NCI-H2081 (cell line): ENCODE measurements at places on chromosomes 5 and 9.

GRCh38 chr9:9133526-9133925 lies 1333.9 kb upstream of the DMAC1 start:
- no peak for DNase-seq

- no peak for DNase-seq
Observed at GRCh38 chr5:56608217-56608925, 207.0 kb upstream of the MAP3K1 start.

GRCh38 chr5:128919542-128919941 lies 45.7 kb upstream of the SLC27A6 start:
- DNase-seq: no peak

DNA sequence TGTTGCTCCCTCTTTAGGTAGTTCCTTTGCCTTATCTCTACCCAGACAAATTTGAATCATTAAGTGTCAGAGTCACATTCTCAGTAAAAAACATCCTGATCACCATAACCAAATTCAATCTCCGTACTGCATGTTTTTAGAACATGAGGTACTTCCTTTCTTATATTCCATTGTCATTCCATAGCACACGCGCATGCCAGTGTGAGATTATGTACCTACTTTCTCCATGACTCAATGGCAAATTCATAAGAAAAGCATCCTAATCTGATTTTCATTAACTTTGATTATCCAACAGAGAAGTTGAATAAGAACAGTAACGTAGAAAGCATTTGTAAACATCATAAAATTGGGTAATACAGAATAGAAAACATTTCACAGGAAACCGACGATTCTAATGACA lies 1118.6 kb upstream of the CDH9 start:
- no peak for DNase-seq

- DNase-seq: no peak
Observed at GRCh38 chr5:32261198-32261597, 51.5 kb downstream of the MTMR12 start.

- no peak for DNase-seq
Observed at GRCh38 chr9:2798423-2798822, 45.5 kb downstream of the PUM3 start.

- no peak for DNase-seq
Observed at GRCh38 chr9:94056442-94056974, 27.8 kb upstream of the PTPDC1 start.

DNA sequence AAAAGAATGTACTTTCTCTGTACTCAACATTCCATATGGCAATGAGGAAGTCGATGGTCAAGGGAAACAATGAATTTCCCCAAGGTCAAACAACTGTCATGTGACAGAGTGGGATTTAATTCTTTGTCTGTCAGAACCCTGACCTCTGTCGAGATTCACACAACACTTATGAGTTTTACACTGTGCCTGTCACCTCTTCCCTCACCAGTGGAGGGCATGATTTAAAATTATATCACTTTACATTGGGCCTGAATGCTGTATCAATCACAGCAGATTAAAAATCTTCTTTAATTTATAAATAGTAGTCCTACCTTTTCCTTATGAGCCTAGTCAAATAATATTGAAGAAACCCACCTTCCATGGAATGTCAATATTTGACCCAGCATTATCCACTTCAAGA lies 276.7 kb downstream of the CDH10 start:
- no peak for DNase-seq

GRCh38 chr9:117412841-117413240 lies 2.0 kb downstream of the ASTN2 start:
- no peak for DNase-seq

DNA sequence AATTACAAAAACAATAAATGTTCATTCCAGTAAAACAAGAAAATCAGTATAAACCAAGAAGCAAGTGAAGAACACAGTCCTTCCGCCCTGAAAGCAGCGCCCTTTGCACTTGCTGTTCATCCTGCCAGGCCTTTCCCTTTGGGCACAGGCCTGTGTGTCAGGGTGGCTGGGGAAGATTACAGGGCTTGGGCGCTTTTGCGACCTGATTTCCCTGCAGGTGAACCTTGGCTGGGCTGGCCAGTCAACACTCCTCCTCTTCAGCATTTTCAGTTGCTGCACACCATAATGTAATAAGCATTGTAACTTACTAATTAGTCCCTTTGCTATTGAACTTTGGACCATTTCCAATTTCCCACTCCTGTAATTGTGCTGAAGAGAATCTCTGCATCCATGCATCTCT lies 38.6 kb upstream of the TDRD7 start:
- no peak for DNase-seq

DNA sequence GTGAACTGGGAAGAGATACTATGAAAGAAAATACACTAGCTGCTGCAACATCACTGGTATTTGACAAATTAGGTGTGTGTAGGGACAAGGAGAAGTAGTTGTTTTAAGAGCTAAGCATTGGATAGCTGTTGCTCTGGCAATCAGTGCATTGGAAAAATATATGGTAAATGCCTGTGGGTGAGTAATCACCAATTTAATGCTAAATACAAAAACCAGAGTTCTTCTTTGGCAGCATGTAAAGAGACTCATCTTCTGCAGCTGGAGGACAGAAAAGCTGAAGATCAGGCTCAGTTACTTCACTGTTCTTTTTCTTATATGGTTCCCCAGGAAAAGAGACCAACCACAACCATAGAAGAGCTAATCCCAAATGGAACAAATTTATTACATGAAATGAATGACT lies 201.8 kb upstream of the MPDZ start:
- no peak for DNase-seq

DNA sequence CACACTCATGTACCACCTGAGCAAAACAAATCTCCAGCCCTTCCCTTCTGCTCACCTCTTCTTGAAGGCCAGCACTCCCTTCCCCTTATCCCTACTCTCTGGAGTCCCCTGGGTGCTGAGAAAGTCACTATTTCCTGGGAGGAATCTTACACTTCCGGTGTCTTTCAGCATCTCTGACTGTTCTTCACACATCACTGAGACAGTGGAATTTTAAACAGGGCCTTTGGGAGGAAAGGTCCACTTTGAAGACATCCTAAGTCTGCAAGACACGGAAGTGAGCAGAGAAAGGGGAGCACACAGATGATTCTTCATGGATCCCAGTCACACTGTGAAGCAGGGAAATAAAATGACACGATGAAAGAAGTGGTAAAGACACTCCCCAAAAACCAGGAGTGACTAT lies 25.6 kb downstream of the FRMD3 start:
- no peak for DNase-seq
